ENCODE measurements at places on chromosomes 11 and 22.

- DNase-seq = no peak
Observed at GRCh38 chr11:105371311-105371710, 231.7 kb upstream of the CARD18 start.

DNA sequence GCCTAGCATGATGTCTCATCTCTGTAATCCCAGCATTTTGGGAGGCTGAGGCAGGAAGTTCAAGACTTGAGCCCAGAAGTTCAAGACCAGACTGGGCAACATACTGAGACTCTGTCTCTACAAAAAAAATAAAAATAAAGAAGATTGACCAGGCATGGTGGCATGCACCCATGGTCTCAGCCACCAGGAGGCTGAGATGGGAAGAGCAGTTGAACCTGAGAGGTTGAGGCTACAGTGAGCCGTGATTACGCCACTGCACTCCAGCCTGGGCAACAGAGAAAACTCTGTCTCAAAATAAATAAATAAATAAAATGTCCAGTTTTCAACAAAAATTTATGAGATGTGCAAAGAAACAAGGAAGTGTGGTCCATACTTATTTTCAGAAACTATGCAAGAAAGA is 28.3 kb downstream of the EFCAB6 start:
- no peak for DNase-seq

GRCh38 chr11:30483056-30483455 is 103.1 kb downstream of the MPPED2 start:
- no peak for DNase-seq

DNA sequence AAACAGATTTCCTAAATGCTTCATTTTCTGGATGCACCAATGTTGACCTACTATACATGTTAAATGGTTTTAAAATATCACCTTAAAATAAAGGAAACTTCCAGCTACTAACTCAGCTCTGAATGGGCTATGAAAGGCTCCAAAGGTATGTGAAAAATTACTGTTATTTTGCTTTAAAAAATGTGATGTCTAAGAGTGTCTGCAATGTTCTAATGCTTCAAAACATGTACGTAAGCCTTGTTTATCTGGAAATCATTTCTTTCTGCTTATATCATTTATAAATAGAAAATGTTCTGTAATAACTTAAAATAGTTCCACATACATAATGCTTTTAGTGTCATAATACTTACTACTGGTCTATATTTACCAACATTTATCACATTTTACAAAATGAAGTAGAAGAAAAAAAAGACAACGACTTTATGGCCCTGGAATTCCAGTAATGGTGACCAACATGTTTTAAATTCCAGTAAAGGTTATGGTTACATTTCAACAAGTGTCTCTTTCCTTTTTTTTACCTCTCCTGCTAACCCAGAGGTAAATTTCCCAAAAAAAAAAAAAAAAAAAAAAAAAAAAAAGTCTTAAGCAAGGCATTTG is 2.5 kb downstream of the BDNF start:
- no peak for DNase-seq

DNA sequence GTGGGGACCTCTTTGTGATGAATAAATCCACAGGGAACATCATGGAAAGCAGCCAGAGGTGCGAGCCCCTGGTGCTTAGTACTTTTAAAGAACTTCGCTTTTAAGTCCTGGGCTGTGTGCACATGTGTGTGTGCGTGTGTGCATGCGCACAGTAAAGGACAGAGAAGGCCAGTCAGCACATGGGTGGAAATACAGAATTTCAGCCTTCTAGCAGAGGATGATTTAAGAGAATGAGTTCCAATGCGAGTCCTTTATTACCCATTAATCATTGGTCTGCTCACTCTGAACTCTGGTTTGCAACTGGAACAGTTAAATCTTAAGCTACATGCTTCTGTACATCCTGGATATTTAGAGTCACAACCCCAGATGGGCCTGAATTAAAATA is 18.9 kb downstream of the TEAD1 start:
- DNase-seq = no peak
